ENCODE measurements at places on chromosomes 6 and 20.
A peak's percentile ranks its signal among the peaks of the same experiment; 100 is the strongest.

- no peak for DNase-seq
Observed at GRCh38 chr6:156585859-156586258, 191.3 kb upstream of the ARID1B start.

DNA sequence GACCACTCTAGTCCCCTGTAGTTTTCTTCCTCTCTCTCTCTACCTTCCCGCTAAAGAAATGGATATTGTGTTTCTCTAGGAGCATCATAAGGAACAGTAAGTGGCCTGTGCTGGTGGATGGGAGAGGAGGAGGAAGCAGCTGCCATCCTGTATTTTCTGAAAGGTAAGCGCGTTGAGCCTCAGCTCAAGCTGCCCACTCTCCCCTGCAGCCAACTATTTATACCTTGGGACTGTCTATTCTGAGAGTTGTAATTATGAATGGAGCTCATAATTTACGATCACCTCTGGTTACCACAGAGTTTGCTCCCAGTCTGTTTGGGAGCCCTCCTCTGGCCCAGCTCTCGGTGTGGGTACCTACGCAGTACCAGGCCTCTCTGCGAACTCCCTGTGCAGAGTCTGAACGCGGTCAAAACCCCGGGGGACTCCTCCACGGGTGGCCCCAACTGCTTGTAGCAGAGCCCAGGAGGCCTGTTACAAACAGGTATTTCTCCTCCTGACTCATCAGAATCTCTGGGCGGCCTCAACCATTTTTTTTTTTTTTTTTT is 285.4 kb downstream of the SMOC2 start:
- no peak for DNase-seq

- DNase-seq, result no peak
Observed at GRCh38 chr6:81480139-81480538, 272.3 kb downstream of the TENT5A start.

- DNase-seq, result no peak
Observed at GRCh38 chr20:20266552-20266951, 101.4 kb upstream of the INSM1 start.

- peak; percentile 8 for DNase-seq
Observed at GRCh38 chr20:47468290-47469050, 33.2 kb upstream of the NCOA3 start.

GRCh38 chr6:119207971-119208725 is 129.7 kb upstream of the FAM184A start:
- DNase-seq, result no peak

DNA sequence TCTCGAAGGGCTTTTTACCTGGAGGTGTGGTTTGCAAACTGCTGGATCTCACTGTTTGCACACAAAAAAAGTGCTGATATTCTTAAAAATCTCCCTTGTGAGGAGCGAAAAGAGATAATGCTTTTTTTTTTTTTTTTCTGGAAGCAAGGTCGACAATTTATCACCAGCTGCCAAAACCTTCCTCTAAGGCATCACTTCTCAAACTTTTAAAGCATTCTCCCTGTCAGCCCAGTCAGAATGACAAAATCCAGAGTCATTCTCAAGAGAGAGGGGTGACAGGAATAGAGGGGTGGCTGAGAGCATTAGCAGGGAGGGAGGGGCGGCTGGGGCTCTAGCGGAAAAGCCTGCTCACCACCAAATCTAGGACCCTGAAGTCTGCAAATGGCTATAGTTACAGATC is 137.2 kb upstream of the ARMC2 start:
- DNase-seq, result no peak

DNA sequence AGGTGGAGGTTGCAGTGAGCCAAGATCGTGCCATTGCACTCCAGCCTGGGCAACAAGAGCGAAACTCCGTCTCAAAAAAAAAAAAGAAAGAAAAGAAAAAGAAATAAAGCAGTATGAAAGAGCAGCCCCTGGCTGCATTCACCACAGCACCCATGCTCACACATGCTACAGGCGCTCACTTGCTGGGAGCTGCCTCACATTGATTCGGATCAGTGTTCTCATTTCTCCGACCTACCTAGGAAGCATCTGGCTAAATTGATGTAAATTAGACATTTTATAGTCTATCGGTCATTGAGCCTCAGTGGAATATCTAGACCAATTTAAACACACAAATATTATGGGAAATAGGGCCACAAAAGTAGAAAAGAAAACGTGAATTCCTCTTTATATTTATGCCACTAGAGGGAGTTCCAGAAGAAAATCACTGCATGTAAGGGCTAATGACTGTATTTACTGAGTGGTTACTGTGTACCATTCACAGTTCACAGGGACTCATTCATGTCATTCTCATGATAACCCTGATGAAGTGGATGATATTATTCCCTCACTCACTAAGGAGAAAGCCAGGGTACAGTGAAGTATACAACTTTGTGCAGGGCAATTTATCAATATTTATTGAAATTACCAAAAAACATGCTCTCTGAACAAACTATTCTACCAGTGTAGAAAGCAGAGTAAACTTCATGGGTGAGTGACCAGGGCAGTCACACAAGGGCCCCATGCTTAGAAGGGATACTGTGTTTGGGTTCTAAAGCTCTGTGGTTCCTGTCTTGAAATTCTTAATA is 5.3 kb upstream of the MOG start:
- DNase-seq, result no peak

- DNase-seq, result no peak
Observed at GRCh38 chr6:5257400-5257799, 3.4 kb downstream of the LYRM4 start.

- DNase-seq, result no peak
Observed at GRCh38 chr6:2712102-2712501, 38.6 kb downstream of the MYLK4 start.

- DNase-seq, result no peak
Observed at GRCh38 chr20:3741836-3742458, 9.5 kb downstream of the HSPA12B start.

DNA sequence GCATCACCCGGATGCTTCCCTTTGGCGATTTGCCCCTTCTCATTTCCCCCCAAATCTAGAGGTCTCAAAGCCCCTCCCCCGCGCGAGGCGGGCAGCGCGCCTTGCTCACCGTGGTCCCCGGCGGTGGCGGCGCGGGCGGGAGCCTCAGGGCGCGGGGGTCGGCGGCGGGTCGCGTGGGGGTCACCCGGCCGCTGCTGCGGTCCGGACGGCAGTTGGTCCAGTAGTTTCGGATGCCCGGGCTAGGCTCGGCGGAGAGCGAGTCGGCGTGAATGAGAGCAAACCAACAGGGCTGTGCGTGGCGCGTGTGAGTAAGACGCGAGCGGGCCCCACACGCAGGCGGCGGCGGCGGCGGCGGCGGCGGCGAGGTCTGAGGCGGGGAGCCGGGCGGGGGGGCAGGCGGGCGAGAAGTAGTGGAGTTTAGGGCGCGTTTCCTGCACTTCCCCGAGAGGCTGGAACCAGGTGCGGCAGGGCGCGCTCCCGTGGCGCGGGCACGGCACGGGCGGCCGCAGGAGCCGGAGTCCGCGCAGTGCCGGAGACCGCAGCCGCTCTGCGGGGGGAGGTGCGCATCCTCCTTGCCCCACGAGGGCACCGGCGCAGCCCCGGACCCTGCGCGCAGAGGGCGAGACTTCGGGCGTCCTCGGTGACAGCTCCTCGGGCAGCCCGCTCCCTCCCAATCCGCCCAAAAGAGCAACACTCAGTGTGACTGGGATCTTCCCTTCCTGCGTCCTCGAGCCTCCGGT is 567 bp downstream of the HS3ST5 start:
- DNase-seq, result peak; percentile 86

- DNase-seq, result no peak
Observed at GRCh38 chr6:53032849-53033248, 32.4 kb upstream of the FBXO9 start.

GRCh38 chr6:11346516-11346915 is 114.0 kb upstream of the NEDD9 start:
- DNase-seq, result no peak

GRCh38 chr20:31949877-31950646 is 1.8 kb downstream of the PDRG1 start:
- no peak for DNase-seq

DNA sequence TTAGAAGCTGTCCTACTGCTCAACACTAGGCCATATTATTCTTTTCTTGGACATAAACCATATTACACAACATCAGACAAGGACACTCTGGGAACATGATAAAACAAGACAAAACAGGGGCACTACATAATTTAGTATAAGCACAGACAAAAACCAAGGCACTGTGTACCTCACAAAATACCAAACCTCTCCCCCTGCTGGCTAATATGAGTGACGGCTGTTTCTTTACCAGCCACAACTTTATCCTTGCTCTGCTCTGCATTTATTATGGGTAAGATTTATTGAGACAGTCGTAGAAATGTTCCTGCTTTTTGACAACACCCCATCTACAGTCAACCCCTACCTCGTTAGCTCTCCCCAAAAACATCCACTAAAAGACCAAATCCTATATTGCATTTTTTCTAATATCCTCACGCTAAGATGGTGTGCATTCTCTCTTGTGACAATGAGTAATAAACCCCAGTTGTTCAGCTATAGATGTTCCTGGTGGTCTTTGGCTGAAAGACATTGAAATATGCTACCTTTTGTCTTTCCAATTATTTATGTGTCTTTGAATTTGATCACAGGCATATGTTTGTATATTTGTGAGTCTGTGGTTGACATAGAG is 23.8 kb upstream of the POLR1H start:
- DNase-seq, result no peak

GRCh38 chr20:38202153-38202981 is 37.3 kb upstream of the TGM2 start:
- DNase-seq, result no peak

GRCh38 chr6:27592481-27593199 is 119.7 kb upstream of the ZNF184 start:
- DNase-seq, result peak; percentile 79

DNA sequence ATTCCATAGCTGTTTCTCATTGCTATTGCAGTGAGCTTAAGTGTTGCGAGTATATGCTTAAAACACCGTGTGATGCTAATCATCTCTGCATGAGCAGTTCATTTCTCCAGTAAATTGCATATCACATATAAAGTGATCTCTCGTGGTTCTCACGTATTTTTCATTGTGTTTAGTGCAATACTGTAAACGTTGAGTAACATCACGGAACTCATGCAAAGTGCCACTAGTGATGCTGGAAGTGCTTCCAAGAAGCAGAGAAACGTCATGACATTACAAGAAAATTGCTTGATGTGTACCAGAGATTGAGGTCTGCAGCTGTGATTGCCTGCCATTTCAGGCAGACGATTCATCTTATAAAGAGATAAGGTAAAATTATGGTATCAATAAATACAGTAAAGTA is 830.4 kb downstream of the GRIK2 start:
- peak; percentile 17 for DNase-seq

- DNase-seq, result no peak
Observed at GRCh38 chr6:107061125-107062020, 33.4 kb downstream of the MTRES1 start.

- no peak for DNase-seq
Observed at GRCh38 chr6:152094992-152095592, 287.6 kb downstream of the ESR1 start.

- no peak for DNase-seq
Observed at GRCh38 chr20:48697845-48698491, 129.8 kb downstream of the PREX1 start.

DNA sequence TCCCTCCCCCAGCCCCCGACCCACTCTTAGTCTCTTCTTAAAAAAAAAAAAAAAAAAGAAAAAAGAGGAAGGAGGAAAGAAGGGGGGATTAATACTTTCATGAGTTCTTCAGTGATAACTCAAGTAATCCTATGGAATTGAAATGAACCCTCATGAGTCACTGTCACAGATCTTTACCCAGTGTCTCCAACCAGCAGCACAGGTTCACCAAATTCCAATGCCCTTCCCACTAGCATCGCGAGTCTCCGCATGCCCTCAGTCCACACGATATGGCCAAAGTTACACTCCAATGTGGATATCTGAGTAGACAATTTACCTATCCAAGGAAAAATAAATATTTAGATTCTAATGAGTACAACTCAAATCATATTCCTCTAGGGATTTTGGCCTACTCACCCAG is 74.5 kb downstream of the MDN1 start:
- no peak for DNase-seq

DNA sequence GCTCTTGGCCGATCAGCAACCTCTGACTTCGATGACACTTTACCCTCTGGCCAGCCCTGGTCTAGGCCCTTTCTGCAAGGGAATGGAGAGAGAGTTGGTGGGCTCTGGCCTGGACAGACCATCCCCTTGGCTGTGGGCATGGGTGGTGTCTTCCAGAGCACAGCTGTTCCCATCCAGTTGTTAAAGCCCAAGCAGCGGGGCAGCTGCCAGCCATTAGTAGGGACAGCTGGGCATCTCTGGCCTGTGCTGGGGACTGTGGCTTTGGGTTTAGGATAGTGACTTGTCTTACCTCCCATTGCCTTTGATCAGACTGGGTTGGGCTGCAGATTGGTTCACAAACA is 2.8 kb downstream of the CDC25B start:
- no peak for DNase-seq

DNA sequence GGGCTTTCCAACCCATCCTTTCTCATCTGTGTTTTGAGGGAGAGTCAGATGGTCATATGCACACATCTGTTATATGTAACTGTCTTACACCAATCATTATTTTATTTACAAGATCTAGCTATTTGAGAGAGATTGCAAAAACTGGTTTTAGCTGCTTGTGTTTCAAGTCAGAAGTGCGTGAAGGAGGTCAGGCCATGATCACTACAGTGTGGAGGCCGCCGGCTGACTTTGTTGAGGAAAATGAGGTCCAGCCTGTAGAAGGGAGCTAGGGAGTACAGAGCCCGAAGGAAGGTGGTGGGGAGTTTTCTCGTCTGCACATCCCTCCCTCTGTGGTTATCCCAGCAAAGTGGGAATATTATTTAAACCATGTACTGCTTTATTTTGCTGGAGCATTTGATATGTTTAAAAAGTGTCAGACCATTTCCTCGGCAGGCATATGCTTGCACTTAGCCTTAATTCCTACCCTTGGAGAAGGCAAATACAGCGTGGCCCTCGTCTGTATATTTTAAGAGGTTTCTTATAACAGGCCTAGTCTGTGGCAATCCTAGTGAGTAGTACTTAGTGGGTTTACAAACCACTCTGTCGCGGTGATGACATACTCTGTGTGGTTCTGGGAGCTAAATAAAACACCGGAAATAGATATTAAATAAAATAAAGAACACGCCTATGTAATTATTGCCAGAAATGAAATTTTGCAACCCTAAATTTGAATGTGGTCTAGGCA is 95.6 kb downstream of the UST start:
- no peak for DNase-seq

Measured in retina (tissue), 1 donor.